ENCODE measurements at places on chromosomes 5 and 9. TPM values are rescaled to one million over a fixed set of nuclear protein-coding genes. Genes with fewer than 3 reads are reported as not detected.

DNA sequence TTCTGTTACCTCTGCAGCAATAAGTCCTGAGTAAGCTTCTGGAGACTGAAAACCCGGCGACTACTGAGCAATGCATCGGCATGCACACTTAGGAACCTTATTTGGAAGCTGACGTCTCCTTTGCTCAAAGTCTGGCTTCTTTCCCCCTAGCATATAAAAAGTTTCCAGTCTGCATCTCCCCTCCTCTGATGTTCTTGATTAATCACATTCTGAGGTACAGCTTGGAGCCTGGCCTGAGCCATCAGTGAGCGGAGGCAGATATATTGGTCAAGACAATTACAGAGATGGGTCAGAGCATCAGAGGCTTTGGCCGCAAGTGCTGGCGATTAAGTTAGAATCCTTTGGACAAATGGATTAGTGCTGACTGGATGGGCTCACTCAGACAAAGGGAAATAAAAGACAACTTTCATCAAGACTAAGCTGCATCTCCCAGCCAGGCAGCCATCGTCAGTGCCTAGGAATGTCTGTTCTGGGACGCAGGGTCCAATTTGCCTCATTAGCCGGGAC, 140.7 kb downstream of the MTX3 start:
- no peaks in the 10 kb centered on the region for H3K36me3 ChIP-seq
- no peaks in the 10 kb centered on the region for H3K27me3 ChIP-seq
- peak overlapping the region; percentile 38 for H3K27ac ChIP-seq
- H3K4me1 ChIP-seq, result no peaks in the 10 kb centered on the region
- no peak overlapping the region for H3K4me3 ChIP-seq
- peak; percentile 74 for DNase-seq

ADAMTS16 gene
- not detected for total RNA-seq

DNA sequence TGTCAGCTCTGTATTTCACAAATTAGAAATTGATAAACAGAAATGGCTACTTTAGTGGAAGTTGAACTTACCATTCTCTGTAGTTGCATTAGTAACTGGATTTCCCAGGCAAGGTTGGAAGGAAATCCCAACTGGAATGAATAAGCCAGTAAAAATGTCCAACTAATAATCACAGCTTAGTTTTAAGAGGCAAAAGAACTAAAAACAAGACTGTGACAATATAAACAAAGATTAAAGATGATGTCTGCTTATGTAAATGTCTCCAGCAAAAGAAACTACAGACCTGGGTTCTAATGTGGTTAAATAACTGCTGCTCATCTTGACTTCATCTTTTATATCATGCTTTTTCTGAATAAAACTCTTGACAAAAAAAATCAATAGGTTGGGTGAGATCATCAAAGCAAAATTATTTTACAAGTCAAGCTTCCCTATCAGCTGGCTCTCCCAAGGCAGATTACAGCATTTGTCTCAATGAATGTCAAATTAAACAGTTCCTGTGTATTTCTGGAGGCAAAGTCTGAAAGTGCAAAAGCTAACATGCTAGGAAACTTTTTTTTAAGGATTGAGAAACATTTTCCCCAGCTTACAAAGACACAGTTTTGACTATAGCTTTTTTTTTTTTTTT, 62.3 kb upstream of the HMHB1 start:
- DNase-seq, result no peak
- no peaks in the 10 kb centered on the region for H3K4me1 ChIP-seq
- H3K36me3 ChIP-seq, result no peaks in the 10 kb centered on the region
- H3K27me3 ChIP-seq, result no peaks in the 10 kb centered on the region
- no peak overlapping the region for H3K27ac ChIP-seq

CRHBP gene
- total RNA-seq, result 1.3 TPM

DNA sequence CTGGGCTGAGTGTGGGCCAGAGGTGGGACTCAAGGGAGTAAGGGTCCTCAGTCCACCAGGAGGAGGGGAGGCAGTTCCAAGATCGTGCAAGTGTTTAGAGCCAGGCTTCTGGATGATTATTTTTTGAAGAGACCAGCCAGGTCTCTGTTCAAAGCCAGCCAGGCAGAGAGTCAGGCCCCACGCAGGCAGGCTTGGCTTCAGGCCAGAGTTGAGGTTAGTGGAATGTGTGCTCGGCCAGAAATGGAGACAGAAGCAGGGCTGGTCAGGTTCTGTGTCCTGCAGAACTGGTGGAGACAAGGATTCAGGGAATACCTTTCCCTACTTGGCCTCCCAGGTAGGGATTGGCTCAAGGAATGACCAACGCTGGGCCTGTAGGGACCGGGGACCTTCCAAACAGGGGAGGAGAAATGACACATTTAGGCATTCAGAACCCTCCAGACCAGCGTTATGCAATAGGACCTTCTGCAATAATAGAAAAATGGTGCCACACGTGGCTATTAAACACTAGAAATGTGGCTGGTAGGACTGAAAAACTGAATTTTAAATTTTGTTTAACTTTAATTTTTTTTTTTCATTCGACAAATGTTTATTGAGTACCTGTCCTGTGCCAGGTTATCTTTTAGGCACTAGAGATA, 106.2 kb downstream of the CMYA5 start:
- DNase-seq, result peak; percentile 71
- peaks cover 14% of the 10 kb centered on the region for H3K36me3 ChIP-seq
- peaks cover 3% of the 10 kb centered on the region for H3K4me1 ChIP-seq
- no peaks in the 10 kb centered on the region for H3K27me3 ChIP-seq
- peak overlapping the region; percentile 54 for H3K27ac ChIP-seq
- H3K4me3 ChIP-seq, result no peak overlapping the region

FOXD4L5 gene
- not detected for total RNA-seq

- no peak for DNase-seq
- H3K4me3 ChIP-seq, result no peak overlapping the region
- no peak overlapping the region for H3K27ac ChIP-seq
- H3K36me3 ChIP-seq, result no peaks in the 10 kb centered on the region
- H3K27me3 ChIP-seq, result no peaks in the 10 kb centered on the region
- no peaks in the 10 kb centered on the region for H3K4me1 ChIP-seq
Measured at GRCh38 chr5:42015254-42015653, 90.2 kb downstream of the FBXO4 start.

DNA sequence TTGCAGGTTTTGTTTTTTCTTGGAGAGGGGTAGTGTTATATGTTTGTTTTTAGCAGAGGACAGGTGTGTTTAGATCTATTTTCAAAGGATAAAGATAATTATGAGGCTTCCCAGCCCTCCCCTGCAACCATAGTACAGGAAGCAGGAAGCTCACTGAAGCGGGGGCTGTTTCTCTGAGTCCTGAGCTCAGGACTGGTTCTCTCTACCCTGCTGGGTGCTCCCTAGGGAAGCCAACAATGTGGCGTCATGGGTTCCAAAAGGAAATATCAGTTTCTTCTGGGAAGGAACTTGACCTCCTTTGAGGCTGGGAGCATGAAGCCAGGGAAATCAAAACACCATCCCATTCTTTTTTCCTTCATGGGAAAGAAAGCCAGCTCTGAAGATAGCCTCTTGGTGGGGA, 62.2 kb downstream of the RAD23B start:
- DNase-seq, result peak; percentile 51
- no peaks in the 10 kb centered on the region for H3K36me3 ChIP-seq
- H3K27me3 ChIP-seq, result no peaks in the 10 kb centered on the region

MAML1 gene
- total RNA-seq, result 11.9 TPM

DNA sequence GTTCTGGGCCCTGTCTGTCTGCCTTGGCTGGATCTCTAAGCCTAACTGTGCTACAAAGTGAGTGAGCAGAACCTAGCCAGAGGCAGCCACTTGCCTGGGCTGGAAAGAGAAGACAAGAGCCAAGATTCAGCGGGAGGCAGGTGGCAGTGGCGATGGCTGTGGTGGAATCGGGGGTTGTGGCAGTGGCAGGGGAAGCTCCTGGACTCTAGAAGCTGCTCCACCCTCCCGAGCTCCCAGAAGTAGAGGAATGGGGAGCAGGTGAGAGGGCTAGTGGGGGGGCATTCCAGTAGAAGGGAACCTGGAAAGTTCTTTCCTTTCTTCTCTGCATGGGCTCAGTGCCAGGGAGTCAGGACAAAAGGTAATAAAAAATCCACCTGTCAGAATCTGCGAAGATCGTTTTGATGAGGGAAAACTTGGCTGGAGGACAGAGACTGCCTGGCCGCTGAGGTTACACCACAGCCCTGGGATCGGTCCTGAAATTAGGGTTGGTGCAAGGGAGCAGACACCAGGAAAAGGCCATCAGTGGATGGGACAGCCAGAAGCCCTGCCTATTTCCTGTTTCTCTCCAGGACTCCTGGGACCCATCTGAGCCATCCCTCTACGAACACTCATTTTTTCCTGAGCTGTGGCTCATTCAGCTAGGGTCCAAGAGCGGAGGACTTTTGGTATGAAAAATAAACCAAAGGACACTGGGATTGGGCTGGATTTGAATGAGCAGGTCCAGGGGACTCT, 1.6 kb downstream of the CRAT start:
- H3K36me3 ChIP-seq, result peaks cover 14% of the 10 kb centered on the region
- DNase-seq, result no peak
- H3K4me3 ChIP-seq, result peak overlapping the region; percentile 99

ARL14EPL gene
- not detected for total RNA-seq

GRCh38 chr9:33695299-33695698, 100.1 kb upstream of the PRSS3 start:
- H3K4me1 ChIP-seq, result no peaks in the 10 kb centered on the region
- DNase-seq, result no peak
- no peaks in the 10 kb centered on the region for H3K27me3 ChIP-seq
- H3K36me3 ChIP-seq, result no peaks in the 10 kb centered on the region

DNA sequence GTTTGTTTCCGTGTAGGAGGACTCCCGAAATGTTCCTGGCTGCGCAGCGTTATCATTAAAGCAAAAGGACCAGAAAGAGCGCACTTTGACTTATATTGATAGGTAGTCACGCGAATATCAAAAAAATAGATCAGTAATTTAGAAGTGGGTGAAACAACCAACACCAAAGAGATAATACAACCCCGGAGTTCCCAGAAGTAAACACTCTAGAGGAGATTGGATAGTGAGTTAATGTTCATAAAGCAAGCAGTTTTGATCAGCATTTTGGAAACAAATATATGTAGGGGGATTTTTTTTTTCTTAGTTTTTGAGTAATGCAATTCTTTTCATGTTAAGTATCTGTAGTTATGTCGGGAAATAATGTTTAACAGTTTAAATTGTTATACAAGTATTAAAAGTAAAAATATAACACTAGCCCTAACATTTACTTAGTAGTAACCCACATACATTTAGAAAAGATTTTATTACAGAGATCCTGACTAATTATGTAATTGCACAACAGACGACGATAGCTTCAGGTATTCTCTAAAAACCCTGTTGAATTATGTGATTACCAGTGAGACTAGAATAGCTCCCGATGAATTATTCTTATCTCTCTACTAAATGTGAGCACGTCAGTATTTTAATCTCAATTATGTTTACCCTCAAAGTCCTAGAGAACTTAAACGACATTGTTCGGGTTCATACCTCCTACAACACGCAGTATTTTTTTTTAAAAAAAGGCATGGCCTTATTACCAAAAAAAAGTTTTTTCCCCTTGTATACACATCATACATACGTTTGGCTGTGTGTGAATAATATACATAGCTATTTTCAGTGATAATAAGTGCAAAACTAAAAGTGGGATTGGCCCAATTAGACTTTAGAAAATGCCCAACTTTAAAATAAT, 9.4 kb upstream of the NFIB start:
- no peaks in the 10 kb centered on the region for H3K27me3 ChIP-seq
- peaks cover 19% of the 10 kb centered on the region for H3K4me1 ChIP-seq
- H3K27ac ChIP-seq, result peak overlapping the region; percentile 99
- no peak for DNase-seq
- no peaks in the 10 kb centered on the region for H3K36me3 ChIP-seq

DNA sequence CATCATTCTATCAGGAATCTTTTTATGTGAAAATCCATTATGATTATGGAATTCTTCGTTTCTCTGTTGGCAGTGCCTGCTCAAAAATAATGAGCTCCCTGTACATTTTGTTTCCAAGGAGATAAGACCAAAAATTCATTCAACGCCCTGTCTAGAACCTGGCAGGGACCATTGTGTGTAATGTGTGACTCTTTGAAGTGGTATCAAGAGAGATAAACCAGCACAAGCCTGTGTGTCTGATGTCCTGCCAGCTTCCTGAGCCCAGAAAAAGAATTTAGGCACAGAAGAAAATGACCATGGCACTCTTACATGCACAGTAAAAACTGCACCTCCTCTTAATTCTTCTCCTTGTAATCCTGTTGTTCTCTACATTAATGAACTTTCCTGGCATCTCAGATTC, 177.4 kb downstream of the SAXO1 start:
- H3K36me3 ChIP-seq, result no peaks in the 10 kb centered on the region
- H3K27me3 ChIP-seq, result no peaks in the 10 kb centered on the region
- H3K4me3 ChIP-seq, result no peak overlapping the region

SHOC1 gene
- total RNA-seq, result not detected

All from heart left ventricle (tissue), 16 donors.